SW480 (cell line): ENCODE measurements at places on chromosomes 2 and 18.

DNA sequence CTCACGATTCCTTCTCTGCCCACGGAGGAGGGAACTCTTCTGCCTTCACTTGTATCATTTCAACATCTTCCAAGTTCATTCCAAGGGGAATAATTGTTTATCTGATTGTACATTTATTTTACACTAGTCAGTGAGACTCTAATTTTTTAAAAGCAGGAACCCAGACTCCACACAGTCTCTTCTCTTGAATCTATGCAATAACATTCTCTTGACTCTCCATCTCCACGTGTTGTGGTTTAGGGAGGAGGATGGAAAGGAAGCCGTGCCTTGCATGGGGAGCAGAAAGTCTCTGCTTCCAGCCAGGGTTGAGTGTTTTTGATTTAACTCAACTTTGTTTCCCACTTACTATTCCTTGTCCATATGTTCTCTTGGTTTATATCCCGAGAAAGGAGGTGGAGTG lies 131.1 kb upstream of the RIOK3 start:
- DNase-seq, result no peak

DNA sequence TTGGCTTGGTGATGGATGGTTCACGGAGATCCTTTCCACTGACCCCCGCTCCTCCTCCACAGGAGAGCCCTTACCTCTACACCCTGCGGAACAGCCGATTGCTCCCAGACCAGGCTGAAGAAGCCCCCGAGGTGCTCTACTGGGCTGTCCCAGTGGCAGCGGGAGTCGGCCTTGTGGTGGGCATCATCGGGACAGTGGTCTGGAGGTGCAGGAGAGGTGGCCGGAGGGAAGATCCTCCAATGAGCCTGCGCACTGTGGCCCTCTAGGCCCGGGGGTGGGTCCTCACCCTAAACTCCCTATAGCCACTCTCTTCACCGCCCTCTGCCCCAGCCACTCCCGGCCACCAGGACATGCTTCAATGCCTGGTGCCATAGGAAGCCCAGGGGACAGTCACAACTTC lies 108.8 kb upstream of the PPP1CB start:
- DNase-seq, result no peak

- DNase-seq, result no peak
Measured at GRCh38 chr2:138637686-138638085, 136.1 kb downstream of the SPOPL start.

DNA sequence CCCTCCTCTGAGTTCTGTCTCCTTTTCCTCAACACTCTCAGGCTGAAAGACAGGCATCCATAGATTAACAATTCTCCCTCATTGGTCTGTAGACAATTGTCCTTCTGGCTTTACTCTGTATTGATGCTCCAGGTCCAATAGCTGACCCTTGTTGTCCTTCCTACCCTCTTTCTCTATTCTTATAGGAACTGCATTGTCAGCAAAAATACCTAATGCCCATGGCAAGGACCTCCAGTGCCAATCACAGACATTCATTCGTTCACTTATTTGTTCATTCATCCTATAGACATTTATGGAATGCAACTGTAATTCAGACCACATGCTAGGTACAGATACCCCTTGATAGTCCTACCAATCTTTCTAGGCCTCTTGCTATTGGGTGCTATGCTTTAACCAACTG lies 69.8 kb upstream of the DTNA start:
- no peak for DNase-seq
